ENCODE measurements at places on chromosomes 2 and 18.

- DNase-seq: no peak
Observed at GRCh38 chr2:174636987-174637386, 39.4 kb upstream of the WIPF1 start.

- DNase-seq: no peak
Observed at GRCh38 chr2:191894681-191895147, 47.8 kb upstream of the CAVIN2 start.

DNA sequence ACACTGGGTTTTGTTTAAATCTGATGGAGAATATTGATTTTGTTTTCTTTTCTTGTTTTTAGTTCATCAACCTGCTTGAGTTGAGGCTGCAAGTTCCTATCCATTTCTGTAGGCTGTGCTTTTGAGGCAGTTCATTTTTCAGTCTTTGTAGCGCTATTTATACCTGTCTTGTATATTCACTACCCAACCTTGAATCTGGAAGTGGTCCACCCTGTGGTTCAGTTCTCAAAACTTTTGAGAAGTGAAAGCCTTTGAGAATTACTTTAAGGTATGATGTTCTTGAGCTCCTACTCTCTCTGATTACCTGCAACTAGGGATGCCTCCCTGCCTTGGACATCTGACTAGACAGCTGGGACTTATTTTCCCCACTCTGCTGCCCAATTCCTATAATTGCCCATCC is 53.5 kb upstream of the KCNE4 start:
- no peak for DNase-seq

- DNase-seq: no peak
Observed at GRCh38 chr2:175490360-175490791, 308.9 kb upstream of the ATP5MC3 start.

GRCh38 chr2:43212931-43213330 is 13.5 kb downstream of the ZFP36L2 start:
- DNase-seq: no peak
